SK-N-DZ (cell line): ENCODE measurements at places on chromosomes 1 and 21.

DNA sequence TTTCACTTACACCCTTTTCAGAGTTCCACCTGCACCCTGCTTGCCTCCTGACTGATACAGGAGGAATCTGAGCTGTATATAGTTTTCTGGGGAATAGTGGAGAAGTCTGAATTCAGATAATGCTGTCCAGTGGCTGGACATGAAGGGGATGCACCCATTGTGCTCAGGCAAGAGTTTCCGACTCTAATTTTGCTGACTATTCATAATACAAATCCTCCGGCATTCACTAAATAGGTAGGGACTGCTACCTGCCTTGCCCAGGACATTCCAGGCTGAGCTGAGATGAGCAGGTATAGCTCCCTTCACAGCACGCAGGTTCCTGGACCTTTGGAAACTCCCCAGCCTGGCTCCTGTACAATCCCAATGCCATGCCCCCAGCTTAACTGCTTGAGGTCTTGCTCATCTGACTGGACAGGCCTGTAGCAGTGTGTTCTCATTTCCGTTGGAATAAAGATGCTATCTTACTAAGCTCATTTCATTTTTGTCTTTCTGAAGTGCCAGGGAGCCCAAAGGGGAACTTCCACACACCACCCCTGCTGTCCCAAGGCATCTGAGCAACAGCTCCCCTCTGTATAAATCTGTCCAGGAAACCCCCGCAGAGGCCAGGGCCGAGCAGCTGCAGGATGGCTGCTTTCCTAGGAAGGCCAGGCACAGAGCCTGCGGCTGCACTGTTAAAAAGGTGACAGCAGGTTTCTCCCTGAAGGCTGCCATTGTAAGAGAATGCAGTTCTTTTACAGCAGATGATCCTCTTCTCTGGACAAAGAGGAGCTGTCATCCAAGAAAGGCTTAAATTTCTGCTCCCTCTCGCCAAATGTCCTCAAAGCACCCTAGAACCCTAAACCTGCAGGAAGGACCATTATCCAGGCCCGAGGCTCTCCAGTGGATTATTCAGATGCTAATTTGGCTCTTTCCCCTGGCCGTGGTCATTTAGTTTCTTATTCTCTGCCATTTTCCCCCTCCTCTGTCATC lies 21.7 kb upstream of the VASH2 start:
- DNase-seq = no peak

DNA sequence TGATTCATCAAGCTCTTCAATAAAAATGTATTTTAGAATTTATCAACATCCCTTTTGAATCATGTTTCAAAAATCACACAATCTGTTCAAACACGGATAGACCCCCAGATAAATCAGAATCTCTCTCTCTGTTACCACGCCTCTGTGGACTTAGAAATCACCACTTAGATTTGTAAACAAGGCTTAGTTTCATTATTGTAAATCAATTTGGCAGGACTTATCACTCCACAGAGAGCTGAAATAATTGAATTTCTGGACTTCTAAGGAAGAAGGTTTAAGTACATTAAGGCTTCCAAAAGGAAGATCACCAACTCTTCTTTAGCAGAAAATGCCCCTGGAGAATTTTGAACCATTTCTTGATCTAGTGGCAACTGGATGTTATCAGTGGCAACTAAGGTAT lies 100.4 kb downstream of the APP start:
- DNase-seq = peak; percentile 55

DNA sequence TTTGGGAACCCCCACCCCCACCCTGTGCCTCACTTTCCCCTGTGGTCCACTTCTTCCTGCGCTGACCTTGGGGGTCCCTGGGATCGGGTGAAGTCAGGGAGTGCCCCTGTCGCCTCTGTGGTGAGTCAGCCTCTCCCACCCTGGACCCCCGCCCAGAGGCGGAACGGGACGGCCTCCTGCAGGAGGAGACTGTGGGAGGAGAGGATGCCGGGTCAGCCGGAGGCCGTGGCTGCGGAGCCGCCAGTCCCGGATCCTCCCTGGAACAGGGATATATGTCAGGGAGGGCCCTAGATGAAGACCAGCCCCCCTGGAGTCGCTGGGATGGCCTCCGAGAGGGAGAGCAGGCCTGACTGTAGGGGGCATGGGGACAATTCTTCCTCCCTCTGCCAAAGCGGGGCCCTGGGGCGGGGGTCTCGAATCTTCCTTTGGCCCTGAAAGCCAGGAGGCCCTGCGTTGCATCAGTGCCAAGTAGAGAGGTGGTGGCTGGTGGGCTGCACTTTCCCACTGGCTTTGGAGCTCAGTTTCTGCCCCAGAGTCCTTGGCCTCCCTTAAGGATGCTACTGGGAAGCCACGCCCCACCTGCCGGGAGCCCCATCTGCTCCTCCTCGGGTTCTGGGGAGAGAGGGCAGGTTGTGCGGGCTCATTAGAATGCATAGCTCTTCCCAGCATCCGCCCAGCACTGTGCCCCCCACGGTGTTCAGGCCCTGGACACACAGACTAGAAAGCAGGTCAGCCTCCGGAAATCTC lies 930 bp downstream of the ARHGEF10L start:
- DNase-seq = peak; percentile 66

- no peak for DNase-seq
Observed at GRCh38 chr1:189131576-189131975, 1346.1 kb downstream of the BRINP3 start.

DNA sequence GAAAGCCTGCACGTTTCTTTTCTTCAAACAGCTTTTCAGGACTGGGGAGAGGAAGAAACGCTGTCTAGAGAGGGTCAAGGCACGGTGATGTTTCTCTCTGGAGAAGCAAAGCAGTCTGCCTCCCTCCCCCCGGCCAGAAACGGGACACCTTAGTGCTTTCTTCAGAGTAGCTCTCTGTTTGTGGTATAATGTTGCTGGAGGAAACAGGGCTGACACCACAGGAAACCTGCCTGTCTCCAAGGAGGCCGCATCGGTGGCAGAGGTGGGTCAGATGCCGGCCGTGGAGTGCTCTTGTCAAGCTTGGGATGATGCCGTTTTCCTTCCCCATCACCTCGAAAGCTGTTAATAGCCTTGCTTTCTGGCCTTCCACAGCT lies 139.4 kb downstream of the DHRS3 start:
- DNase-seq = no peak

GRCh38 chr1:40627987-40628902 lies 37.2 kb downstream of the RIMS3 start:
- no peak for DNase-seq

DNA sequence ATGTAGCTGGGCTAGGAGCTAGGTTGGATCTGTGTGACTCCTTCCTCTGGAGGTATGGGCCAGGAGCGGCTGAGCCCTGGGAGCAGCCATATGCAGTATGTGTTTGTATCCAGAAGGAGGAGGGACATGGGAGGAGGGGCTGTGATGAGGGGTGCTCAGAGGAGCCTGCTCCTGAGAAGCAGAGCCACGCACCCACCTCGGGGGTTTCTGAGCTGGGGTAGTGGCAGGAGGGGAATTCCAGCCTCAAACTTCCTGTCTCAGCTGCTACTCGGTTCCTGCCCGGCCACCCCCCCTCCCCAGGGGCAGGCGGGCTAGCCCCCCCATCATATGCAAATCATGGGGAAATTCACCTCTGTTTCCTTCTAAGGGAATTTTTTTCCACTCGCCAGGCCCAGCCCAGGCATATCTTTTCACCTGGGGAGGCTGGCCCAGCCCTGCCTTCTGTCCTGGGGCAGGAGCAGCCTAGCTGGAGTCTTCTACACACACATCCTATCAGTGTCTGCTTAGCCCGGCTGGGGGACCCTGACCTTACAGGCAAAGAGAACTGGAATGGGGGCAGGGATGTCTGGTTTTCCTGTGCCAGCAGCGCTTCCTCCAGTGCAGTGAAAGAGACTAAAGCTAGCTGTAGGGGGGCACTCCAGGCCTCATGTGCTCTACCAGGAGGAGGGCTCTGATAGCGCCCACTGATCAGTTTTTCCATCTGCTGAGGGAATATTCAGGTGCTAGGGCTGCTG lies 3.0 kb downstream of the ZC3H12A start:
- no peak for DNase-seq

DNA sequence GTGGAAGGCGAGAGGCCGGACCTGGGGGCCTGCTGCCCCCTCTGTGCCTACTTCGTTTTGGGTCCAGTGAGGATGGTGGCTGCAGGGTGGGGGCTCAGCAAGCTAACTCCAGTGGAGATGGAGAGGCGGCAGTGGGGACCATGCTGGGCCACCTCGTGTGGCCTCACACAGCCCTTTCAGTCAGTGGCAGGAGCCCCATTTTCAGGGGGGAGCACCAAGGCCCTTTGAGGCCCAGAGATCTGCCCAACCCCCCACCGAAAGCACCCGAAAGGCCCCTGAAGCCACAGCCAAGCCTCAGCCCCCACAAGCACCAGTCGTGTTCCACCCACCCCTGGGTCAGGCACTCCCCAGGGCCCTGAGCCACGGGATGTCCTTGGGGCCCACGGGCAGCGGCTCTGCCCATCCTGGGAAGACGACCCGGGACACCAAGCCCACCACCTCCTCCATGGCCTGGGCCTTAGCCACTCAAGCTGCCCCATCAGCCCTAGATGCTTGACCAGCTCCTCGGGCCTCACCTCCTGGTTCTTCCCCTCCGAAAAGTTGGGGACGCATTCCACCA lies 345 bp downstream of the FTCD start:
- no peak for DNase-seq

GRCh38 chr1:200740571-200741208 lies 2.0 kb downstream of the CAMSAP2 start:
- no peak for DNase-seq

DNA sequence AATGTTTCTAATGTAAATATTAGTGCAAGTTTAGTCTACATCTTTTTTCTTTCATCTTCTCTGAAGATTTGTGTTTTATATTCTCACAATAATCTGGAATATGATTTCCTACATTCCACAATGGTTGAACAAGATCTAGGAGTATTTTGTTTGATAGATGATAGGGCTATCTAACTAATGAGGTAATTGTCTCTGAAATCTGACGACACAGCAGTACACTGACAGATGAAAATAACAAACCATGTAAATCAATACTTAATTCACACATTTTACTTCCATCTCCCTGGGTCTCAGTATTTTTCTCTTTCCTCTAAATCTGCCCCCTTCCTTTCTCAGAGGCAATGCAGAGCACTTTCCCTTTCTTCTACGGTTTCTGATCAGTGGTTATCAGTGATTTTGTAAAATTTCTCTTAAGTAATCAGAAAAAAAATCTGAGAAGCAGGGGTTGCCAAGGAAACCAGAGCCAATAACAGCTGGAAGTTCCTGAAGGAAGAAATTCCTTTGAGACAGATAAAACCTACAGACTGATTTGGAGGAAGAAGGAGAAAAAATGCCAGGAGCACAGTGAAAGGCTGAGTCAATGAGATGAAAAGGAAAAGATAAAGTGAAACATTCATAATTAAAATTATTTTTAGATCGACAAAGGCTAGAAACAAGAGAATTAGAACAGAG lies 7.3 kb upstream of the ANKRD13C start:
- DNase-seq = peak; percentile 10

DNA sequence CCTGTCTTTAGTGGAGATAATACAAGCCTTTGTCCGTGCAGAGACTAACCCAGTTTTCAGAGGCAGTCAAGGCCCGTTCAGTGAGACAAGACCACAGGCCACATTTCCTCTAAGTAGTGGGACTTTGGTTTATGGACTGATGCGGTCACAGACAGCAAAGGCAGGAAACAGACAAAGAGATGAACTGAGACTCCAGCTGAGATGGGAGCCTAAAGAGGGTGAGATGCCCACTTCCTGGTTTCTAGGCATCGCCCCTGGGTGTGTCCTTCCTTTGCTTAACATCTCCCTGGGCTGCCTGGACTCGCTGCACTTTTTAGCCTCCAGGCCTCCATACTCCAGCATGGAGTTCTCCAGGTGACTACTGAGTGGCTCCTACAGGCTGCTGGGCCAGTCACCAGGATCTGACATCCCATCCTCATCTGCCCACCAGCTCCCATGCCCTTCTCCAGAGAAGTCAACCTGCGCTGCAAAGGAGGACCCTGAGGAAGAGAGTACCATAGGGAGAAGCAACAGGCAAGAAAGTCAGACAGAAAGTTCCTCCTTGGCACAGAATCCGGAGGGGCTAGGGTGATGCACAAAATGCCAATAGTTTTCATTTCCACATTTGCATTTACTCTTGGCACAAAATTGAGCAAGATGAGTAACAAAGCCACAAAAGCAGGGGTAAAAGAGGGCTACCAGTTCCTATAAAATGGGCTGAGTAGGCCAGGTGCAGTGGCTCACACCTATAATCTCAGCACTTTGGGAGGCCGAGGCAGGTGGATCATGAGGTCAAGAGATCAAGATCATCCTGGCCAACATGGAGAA lies 15.1 kb downstream of the THEMIS2 start:
- DNase-seq = no peak

- no peak for DNase-seq
Observed at GRCh38 chr1:165894591-165894990, 67.2 kb downstream of the UCK2 start.

GRCh38 chr1:110340207-110340468 lies 961 bp downstream of the RBM15 start:
- DNase-seq = no peak

DNA sequence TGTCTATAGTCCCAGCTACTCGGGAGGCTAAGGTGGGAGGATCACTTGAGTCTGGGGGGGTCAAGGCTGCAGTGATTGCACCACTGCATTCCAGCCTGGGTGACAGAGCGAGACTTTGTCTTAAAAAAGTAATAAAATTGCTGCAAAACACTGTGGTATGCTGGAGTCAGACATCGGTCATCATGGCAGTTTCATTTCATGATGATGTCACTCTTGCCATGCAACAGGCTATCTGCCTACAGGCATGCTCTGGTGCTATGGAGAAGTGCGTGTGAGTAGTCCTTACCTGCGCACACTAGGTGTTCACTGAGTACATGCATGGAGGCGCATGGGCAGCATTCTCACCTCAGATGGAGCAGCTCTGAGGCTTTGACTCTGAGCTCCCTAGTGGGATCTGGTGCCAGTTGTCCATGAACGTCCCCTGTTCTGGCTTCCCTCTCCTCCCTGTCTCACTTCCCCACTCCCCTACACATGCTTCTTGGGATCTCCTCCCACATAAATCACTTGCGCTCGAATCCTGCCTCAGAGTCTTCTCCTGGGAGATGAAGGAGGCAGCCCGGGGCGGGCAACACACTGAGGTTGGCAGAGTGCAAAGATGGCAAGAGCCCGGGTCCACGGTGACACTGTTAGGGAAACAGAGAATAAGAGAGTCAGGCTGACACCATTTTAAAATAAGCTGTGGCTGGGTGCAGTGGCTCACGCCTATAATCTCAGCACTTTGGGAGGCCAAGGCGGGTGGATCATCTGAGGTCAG lies 10.4 kb upstream of the CELA3B start:
- no peak for DNase-seq

- DNase-seq = no peak
Observed at GRCh38 chr1:15584489-15585363, at the start of gene AGMAT. AGMAT (minus strand) TSS chr1:15585051; CDS start chr1:15584967, 84 bp downstream.

- no peak for DNase-seq
Observed at GRCh38 chr1:61490924-61491323, 234.0 kb downstream of the TM2D1 start.

GRCh38 chr1:33893147-33893830 lies 29.4 kb downstream of the HMGB4 start:
- no peak for DNase-seq
